ENCODE measurements at places on chromosomes 2 and 18. TPM values are rescaled to one million over a fixed set of nuclear protein-coding genes. Genes with fewer than 3 reads are reported as not detected.

The SERPINB12 gene
- not detected for total RNA-seq

The PDCD1 gene
- not detected for total RNA-seq

The SPDYA gene
- total RNA-seq = 0.14 TPM

The NLRC4 gene
- total RNA-seq = not detected

The PCARE gene
- not detected for total RNA-seq

The MYL1 gene
- not detected for total RNA-seq
